ENCODE measurements at places on chromosomes 12 and 14.
A peak's percentile ranks its signal among the peaks of the same experiment; 100 is the strongest.

- DNase-seq, result peak; percentile 35
Observed at GRCh38 chr12:120639771-120640721, at the start of gene CABP1. TSS of gene CABP1 (plus strand) at chr12:120640626. CDS start at chr12:120640686, 60 bp downstream.

GRCh38 chr12:94318181-94318580 lies 141.5 kb downstream of the CEP83 start:
- peak; percentile 68 for DNase-seq

DNA sequence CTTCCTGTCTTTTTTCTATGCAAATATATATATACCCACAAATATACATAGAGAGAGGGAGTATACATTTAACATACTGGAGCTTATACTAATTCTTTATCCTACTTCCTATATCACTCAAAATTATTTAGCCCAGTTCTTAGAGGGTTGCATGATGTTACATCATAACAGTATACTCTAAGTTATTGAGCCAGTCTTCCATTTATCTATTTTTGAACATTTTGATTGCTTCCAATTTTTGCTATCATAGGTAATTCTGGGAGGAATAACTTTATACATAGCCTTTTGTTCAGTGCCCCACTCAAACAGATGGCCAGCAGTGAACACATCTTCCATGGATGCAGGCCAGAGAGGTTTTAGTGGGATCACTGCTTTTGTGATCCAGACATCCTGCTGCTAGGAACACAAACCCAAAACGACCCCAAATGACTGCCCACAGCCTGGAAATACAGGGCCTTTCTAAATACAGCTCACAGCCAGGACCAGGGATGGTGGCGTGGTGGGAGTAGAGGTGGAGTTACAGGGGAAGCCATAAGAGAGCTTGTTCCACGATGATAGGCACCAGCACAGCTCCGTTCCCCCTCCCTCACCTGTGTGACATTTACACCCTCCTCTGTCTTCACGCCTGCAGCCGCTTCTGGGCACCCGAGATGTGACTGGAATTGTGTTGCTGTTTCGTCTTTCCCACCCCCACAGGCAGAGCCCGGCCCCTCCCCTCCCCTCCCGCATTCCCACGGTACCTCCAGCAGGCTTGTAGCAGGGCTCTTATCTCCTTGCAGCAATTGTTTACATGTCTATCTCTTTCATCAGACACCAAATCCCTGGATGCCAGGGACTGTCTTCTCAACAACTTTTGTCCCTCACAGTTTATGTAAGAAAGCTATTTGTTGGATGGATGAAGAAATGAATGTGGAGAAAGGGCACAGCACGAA lies 30.7 kb upstream of the HDAC7 start:
- DNase-seq, result no peak

DNA sequence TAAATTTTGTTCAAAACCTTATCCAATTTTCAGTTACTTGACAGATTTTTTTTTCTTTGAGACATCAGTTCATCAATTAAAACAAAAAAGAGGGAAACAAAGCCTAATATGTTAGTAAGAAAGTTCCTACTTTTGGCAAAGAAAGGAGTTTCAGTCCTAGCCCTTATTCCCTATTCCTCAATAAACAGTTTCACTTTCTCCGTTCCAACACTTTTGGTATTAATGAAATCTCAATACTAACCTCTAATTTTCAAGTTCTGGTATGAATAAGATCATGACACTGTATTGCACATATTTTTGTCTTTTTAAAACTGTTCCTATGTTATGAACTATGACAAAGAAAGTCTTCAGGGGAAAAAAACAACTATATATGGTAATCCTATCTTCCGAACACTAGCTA lies 48.4 kb downstream of the RPS6KA5 start:
- no peak for DNase-seq

DNA sequence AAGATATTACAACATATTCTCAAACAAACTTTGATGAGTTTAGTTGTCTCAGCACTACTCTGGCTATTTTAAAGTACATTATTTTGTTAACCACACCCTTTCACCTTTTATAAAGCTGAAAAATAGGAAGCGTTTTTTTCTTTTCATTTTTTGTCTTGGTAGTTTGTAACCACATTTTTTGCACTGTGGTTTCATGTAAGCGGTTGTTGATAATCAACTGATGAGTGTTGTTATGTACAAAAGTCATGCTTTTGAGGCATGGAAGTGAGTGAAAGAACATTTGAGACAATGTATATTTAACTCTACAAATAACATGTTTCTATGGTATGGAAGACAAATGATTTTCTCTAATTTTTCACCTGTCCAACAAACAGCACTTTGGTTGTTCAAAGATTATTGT lies 52.1 kb upstream of the ATP2B1 start:
- peak; percentile 43 for DNase-seq

DNA sequence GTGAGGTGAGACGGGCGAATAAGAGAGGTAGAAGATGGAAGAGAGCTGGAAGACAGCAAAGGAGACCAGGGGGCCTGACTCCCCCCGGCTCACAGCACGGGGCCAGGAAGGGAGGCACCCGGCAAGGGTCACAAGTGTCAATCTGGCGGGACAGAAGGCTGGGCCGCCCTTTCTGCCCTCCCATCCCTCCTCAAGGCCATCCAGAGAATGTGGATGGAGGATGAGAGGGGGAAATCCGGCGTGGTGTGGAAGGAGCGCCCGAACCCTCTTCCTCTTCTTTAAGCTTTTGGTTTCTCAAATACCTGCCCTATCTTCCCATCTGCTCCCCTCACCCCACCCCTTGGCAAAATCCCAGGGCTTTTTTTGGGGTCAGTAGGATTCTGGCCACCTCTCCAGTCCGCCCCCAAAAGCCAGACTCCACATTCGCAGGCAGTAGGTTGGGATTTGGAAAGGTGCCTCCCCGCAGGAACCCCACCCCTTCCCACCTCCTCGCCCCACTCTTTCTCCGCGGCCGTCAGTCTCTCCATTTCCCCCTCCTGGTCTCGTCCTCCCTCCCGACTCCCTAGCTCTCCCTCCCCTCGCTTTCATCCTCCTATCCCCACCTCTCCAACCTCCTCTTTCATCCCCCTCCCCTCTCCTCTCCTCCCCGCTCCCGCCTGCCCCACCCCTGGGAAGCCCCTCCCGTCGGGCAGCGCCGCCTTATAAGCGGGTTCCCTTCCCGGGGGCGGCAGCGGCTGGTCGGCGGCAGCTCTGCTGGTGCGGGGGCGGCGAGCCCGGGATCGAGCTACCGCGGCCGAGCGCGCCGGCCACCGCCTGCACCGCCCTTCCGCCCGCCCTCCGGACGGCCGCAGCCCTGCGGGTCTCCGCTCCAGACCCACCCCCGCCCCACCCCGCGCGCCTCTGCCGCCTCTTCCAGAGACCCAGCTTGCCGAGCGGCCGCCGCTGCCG lies at the start of gene PTMS:
PTMS (plus strand) TSS at position 730 of the 948 bp plus-strand sequence. CDS start 343 bp downstream, outside the sequence.
- peak; percentile 81 for DNase-seq

DNA sequence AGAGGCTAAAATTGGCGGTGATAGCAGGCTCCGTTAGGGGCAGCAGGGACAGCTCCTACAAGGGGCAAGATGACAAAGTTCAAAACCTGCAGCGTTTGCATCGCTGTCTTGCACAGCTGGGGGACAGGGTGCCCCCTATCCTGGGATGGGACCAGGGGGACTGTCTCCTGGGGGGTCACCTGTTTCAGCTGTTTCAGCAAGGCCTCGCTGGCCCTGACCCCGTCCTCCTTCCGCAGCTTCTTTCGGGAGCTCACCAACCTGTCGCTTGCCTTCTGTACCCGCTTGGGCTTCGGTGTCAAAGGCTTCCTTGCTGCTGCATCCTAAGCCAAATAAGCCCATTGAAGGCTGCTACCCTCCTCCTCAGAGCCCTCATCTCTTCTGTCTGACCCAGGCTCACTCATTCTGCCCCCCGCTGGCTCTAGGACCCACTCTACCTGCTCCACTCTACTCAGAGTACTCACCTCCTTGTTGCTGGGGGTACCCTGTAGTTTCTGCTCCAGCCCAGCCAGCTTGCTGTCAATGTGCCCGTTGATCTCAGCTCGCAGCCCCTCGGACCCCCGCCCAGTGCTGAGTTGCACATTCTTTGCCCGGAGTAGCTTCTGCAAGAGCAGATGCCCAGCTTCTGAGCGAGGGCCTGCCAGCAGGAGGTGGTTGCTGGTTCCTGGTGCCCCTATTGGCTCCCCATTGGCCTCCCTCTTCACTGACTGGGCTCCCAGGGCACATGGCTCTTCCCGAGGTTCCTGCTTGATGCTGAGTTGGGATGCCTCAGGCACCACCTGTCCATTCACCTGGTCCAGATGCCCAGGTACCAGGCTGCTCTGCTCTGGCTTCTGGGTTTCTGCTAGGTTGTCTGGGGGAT lies 12.4 kb upstream of the PRKAG1 start:
- no peak for DNase-seq

GRCh38 chr14:74526854-74527585 lies 33.5 kb downstream of the ISCA2 start:
- DNase-seq, result no peak

DNA sequence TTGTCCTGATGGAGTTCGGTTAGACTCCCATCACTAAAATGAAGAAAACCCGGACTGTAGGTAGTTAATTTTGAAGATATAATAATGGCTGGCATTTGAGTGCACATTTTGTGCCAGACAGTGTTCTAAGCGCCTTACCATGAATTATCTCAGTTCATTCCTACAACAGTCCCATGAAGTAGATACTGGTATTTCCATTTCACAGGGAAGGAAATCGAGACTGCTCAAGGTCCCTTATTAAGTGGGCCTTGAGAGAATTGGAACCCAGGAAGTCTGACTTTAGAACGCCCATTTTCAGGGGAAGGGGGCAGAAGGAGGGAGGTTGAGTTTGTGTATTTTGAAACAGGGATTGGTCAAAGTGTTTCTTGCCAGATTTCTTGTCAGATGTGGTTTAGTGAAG lies 855 bp downstream of the MNAT1 start:
- DNase-seq, result no peak

- DNase-seq, result no peak
Observed at GRCh38 chr14:99786511-99786989, 6.7 kb upstream of the EML1 start.

- no peak for DNase-seq
Observed at GRCh38 chr14:24712909-24713308, 78.9 kb upstream of the GZMB start.

- DNase-seq, result no peak
Observed at GRCh38 chr14:23951590-23952201, 1.9 kb upstream of the DHRS4 start.

DNA sequence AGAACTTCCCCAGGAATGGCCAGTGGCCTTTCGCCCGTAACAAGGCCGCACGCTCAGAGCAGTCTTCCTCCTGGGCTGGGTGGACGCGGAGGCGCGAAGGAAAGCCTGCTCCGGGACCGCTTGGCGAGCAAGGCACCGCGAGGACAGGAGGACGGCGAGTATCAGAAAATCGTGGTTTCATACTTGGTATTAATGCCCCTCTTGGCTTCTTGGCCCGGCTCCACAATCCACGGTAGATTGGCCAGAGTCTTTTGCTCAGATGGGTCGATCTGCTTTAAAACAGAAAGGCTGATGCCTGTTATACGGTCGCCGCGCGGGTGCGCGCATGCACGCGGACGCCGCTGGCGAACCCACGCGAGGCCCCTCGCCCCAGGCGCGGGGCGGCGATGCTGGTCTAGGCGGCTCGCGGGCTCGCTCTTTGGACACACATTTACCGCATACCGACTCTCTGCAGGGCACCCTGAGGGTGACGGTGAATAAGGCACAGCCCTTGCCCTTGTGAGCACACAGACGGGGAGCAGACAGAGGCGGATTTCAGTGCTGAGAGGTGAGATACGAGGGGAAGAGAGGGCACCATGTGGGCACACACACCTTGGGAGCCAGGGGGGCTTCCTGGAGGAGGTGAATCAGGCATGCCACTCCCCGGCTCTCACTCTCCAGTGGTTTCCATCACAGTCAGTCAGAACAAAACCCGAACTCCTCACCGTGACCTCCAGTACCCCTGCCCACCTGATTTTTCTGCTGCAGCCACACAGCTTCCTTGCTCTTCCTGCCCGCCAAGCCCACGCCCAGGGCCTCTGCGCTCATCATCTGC lies 100.7 kb downstream of the APAF1 start:
- DNase-seq, result peak; percentile 54

DNA sequence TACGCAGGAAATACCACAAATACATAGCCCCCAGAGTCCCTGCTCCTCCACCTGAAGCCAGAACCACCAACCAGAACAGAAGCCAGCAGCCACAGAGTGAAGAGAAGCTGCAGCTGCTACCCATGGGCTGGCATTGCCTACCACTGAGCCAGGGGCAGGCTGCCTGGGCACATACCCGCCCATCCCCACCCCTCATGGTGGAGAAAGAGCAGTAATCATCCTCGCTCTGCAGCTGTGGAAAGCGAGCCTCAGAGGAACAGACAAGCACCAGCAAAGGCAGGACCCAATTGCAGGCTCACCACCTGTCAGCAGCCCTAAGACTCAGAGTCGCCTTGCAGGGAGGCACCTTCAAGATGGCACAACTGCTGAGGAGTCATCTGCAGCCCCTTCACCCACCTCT lies 11.2 kb upstream of the CD9 start:
- DNase-seq, result no peak

DNA sequence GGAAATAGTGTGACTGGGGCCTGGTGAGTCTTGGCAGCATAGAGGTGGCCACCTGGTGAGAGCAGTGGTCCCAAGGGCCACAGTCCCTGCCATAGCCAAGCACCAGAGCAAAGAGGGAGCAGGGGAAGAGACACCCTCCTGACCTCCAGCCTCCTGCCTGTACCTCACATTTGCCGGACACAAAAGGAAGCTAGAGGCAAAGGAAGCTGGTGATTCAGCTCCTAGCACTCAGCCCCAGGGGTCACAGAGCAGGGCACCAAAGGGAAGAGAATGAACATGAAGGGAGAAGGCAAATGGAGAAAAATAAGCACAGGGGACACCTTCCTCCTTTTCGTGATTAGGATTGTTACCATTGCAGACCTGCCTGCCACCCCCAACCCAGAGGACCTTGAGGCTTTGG lies 216.8 kb downstream of the ZFP36L1 start:
- peak; percentile 42 for DNase-seq

DNA sequence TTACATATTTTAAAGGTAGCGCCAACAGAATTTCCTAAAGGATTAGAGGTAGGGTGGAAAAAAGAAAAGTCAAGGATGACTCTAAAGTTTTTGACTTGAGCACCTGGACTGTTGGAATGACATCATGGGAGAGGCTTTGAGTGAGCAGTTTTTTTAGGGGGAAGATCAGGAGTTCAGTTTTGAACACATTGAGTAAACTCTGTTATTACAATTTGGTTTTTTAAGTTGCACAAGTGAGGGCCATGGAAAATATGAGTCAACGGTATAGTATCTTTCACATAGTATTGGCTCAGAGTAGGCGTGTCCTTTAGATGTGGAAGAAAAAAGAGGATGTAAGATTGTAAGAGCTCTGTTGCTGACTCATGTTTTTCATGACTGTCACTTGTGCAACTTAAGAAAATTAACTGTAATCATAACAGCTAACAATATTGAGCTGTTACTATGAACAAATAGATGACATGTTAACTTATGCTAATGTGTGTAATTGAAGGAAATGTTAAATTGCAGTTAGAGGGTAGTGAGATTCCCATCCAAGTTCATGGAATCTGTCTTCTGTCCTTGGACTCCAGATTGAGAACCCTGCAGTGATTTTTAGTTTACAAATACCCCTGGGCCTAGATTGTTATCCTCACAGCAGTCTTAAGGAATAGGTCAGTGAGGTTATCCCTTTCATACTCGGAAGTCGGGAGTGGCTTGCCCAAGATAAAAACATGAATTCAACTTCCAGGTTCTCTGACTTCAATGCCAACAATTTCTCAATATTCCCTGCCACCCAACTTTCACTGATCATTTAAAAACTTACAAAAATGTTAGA lies 48.2 kb upstream of the ATP2B1 start:
- DNase-seq, result peak; percentile 70

GRCh38 chr12:131007031-131007739 lies 53.5 kb downstream of the ADGRD1 start:
- DNase-seq, result no peak
